ENCODE measurements at places on chromosomes 7 and 10.

- DNase-seq, result no peak
Measured at GRCh38 chr7:115574681-115575291, 455.8 kb downstream of the TFEC start.

DNA sequence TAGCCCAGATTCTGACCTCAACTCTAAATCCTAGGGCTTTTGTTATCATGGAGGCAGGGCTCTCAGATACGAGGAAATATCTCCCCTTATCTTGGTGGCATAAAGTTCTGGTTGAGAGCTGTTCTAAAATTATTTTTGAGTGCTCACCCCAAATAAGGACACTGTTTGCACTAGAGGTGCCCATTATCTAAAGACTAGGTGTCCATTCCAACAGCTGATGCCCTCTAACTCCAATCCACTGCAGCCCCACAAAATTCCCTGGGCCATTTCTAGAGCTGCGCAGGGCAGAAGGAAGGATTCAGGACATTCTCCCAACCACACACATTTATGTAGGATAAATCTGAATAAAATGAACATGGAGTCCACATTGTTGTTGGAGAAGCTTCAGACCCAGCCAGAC, 301.9 kb downstream of the FGFR2 start:
- no peak for DNase-seq

DNA sequence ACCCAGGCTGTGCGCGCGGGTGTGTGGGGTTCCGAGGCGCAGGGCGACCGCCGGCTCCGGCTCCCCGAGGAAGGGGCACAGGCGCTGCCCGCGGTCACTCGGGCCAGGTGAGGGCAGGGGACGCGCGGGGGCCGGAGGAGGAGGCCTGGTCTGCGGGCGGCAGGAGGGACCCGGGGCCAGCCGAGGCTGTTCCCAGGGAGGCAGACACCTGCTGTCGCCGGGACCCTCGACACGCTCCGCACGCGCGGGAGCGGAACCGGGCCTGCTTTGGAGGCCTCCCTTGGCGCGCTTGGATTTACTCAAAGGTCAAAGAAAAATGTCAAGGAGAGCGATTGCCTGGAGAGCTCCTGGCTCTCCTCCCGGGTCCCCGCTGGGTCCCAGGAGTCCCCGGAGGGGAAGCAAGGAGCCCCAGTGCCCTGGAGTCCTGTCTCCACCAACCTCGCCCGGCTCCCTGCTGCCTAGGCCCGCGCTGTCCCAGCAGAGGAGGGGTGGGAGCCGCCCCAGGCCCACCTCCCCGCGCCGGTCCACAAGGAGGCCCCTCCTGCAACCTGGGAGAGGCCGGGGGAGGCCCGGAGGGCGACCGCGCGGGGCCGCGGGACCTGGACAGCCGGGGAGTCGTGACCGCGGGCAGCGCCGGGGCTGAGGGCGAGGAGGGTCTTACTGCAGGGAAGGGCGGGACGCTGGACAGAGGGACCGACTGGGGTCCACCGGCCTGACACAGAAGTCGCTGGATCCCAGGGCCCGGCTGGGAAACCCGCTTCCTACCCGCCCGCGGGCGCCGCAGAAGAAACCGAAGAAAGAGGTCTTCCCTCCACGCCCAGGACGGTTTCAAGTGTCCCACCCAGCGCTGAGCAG, 348.9 kb downstream of the DNAJB6 start:
- DNase-seq, result no peak

DNA sequence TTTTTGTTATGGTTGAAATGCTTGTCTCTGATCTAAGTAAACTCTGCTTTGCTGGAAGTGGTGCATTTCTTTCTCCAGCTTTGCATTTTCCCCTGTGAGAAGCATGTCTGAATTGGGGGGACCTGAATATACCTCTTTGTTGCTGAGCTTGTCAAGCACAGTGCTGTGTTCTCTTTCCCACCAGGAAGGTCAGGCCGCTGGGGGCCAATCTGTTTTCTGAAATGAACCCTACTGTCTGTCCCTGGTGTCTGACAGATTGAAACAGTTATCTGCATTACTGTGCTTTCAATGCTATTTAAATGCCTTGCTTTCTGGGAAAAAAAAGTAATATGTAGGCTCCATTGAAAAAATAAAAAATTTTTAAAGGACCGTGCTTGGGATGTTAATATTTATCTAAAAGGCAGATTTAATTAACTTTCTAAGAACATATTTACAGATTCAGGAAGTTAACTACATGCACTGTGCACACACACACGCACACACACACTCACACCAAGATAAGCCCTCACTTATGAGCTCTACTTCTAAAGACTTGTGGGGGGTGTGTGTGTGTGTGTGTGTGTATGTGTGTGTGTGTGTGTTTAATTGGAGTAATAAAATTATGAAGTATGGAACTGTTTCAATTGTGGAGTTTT, 127.0 kb upstream of the FZD1 start:
- no peak for DNase-seq

GRCh38 chr7:26143298-26144048, 8.5 kb upstream of the NFE2L3 start:
- DNase-seq, result no peak

DNA sequence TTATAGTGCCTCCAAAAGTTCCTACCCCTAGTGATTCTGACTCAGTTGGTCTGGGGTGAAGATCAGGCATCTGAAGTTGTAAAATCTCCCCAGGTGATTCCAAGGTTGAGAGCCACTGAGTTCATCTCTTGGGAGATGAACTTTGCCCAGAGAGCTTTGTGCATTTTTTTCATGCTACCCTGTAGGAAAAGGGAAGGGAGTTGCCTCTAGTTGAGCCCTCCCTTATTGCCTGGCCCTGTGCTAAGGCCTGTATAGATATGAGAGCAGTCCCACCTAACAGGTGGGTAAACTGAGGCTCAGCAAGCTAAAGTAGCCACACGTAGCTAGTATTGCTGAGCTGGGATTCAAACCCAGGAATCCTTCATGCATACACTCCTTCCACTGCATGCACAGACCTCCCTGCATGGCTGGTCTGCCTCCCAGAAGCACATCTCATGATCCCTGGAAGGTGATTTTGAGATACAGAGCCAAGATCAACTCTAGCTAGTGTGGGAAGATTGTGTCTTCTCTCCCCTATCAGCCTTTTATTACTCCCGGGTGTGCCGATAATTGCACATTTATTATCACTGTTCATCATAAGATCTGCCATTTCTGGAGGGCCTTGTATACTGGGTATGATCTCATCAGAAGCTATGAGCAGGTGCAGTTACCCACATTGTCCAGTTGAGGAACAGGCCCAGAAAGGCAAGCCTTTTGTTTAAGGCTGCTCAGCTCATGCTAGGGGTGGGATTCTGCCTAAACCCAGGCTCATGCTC, 47.0 kb downstream of the TBATA start:
- no peak for DNase-seq

DNA sequence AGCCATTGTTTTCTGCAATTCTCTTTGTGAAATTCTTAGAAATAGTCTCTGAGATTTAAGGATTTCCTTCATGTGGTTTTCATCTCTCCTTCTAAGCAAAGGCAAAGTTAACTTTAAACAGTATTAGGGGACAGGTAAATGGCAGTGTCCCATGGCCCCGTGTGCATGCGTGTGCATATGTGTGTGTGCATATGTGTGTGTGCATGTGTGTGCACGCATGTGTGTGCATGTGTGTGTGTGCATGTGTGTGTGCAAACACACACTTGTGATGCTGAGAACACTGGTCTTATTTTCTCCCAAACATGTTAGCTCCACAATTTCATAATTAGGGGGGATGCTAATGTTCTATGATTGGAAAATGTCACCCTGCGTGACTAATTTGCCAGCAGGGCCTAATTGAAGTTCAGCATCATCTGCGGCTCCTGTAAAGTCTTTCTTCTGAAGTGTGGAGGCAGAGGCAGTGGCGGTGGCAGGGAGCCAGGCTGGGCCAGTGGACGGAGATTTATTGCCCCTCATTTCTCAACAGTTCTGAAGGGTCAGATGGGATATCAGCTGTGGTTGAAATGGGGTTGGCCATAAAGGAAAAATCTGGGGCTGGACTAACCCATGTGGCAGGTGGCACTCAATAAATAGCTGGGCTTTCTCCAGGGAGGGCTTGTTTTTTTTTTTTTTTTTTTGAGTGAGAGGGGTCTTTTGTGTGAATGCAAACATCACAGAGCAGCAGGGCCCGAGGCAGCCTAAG, 289.3 kb upstream of the PODXL start:
- DNase-seq, result no peak

- no peak for DNase-seq
Measured at GRCh38 chr10:9707216-9707615, 1310.5 kb upstream of the CELF2 start.

GRCh38 chr10:13613519-13613918, 26.8 kb downstream of the PRPF18 start:
- no peak for DNase-seq

- no peak for DNase-seq
Measured at GRCh38 chr10:128950916-128951275, 516.1 kb upstream of the MGMT start.

- no peak for DNase-seq
Measured at GRCh38 chr10:19970717-19971116, 154.5 kb downstream of the PLXDC2 start.

DNA sequence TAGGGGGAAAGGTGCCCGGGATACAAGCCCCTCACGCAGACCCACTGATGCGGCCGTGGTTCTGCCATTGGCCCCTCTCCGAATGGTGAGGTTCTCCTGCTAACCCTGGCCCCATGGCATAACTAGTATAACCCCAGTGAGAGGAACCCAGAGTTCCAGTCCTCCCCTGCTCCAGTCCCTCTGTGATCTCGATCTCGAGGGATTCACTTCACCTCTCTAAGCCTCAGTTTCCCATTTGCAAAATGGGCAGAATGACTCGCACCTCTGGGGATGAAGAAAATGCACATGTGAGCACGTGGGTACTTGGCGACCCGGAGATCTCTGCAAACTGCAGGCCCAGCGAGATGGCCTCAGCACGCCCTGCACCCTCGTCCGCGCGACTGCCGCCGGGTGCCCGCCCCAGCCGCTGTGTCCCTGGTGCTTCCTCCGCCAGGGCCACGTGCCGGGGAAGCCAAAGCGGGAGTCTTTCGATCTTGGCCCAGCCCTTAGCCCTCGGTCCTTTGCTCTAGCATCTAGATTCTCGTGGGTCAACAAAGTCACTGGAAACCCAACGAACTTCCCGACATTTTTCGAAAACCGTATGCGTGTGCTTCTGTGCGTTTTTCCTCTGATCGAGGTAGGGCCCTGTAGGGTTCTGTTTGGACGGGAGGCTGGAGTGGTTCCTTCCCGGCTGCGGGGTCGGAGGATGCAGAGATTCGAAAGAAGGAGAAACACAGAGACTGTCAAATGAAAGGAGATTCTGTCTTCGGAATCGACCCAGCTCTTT, 169.8 kb downstream of the UBE2H start:
- DNase-seq, result no peak

DNA sequence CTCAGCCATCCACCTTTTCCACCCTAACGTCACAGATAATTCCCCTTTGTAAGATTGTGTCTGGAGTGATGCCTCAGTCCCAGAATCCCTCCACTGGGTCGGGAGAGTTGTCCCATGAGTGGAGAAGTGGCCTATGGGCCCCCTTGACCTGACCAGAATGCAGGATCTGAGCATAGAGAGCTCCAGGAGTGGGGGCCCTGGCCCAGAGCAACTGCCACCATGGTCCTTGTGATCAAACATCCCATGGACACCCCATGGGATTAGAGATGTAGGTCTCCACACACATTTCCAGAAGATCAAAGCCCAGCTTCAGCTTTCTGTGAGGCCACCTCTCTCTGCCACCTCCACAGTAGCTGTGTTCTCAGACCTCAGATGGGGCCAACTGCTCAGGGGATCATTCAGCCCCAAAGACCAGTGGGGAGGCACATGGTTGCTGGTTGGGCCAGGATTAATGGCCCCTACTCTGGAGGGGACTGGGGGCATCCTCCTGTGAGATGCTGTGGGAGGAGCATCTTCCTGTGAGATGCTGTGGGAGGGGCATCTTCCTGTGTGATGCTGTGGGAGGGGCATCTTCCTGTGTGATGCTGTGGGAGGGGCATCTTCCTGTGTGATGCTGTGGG, 28.5 kb upstream of the DPYSL4 start:
- DNase-seq, result no peak

DNA sequence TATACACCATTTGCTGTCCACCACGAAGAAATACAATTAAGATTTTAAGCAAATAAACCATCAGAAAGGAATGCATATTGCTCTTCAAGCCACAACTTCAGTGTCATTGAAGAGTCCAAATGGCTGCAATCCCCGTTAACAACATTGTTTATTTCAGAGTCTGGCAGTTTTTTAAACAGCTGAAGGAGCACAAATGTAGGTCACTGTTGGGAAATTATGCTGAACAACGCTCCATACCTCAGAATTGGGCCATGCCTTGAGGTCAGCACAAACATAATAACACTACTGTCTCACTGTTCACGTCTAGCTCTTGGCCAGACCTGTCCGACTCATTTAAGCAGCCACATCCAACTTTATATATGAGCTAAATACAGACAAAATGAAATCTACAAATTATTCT, 453.9 kb upstream of the GHITM start:
- no peak for DNase-seq

DNA sequence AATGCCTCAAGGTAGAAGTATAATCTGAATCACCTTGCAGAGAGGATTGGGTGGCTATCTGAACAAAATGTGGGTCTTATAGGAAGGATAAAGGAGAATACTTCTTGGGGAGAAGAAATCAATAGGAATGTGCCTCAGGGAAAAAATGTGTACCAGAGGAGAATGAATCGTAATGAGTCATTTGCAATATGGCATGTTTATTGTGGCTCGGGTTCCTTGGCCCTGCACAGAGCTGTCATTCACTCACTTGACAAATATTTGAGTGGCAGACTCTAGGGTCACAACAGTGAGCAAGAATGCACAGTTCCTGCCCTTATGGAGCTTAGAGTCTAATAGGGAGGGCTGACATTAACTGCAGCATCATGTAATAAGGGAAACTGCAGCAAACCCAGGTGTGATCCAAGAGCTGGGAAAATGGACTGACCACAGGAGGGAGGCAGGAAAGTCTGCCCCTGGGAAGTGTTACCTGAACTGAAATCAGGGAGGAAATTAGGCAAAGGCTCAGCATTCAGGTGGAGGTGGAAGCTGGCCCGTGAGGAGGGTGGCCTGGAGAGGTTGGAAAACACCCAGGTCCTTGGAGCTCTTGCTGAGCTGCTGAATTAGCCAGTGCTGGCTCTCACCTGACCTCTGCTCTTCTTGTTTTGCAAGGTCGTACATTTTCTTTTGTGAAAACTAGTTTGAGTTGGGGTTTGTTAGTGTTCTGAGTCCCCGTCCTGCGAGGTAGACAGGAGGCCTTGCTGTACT, 203.9 kb downstream of the FRMD4A start:
- no peak for DNase-seq

GRCh38 chr7:1811850-1812508, 141.9 kb downstream of the ELFN1 start:
- DNase-seq, result no peak

GRCh38 chr10:44961931-44962750, 2.5 kb downstream of the RASSF4 start:
- DNase-seq, result no peak

DNA sequence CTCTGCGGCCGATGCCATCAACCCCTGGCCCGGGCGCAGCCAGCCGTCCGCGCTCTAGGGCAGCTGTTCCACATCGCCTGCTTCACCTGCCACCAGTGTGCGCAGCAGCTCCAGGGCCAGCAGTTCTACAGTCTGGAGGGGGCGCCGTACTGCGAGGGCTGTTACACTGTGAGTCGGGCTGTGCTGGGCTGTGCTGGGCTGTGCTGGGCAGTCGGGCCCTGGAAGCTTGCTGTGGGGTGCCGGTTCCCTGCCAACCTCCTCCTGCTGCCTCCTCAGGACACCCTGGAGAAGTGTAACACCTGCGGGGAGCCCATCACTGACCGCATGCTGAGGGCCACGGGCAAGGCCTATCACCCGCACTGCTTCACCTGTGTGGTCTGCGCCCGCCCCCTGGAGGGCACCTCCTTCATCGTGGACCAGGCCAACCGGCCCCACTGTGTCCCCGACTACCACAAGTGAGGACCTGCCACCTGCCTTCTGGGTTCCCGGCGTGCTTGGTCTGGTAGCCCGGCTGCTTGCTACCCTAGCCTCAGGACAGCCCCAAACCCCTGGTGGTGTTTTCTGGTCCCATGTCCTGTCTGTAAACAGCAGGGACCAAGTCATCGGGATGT, 7.5 kb downstream of the ZYX start:
- no peak for DNase-seq
